ENCODE measurements at places on chromosomes 5 and 9. TPM values are rescaled to one million over a fixed set of nuclear protein-coding genes. Genes with fewer than 3 reads are reported as not detected.

GRCh38 chr9:87140605-87141109 is 193.4 kb upstream of the GAS1 start:
- no peaks in the 10 kb centered on the region for H3K4me1 ChIP-seq
- H3K4me3 ChIP-seq = no peak overlapping the region
- no peak for DNase-seq
- H3K36me3 ChIP-seq = no peaks in the 10 kb centered on the region
- H3K27ac ChIP-seq = no peak overlapping the region

DNA sequence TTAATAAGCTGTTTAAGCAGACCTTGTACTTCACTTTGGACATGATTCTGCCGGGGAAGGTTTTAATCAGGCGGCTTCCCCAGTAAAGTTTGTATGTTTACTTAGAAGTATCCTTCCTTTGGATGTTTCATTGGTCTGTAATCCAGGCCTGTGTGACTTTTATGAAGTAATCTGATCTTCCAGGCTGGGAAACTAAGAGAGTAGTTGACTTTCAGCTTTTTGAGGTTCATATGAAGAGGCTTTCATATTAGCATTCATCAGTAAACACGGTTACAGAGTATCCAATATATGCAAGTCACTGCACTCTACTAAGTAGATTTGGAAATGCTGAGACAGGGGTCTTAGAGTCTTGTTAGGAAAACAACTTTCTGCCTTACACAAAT is 1.1 kb downstream of the DNAJC21 start:
- no peak for DNase-seq
- peak overlapping the region; percentile 83 for H3K4me3 ChIP-seq
- peaks cover 7% of the 10 kb centered on the region for H3K36me3 ChIP-seq
- H3K27me3 ChIP-seq = no peaks in the 10 kb centered on the region
- H3K27ac ChIP-seq = peak overlapping the region; percentile 86
- no peaks in the 10 kb centered on the region for H3K4me1 ChIP-seq

GRCh38 chr9:93218161-93218560 is 34.2 kb downstream of the WNK2 start:
- no peaks in the 10 kb centered on the region for H3K4me1 ChIP-seq
- no peak overlapping the region for H3K4me3 ChIP-seq
- H3K36me3 ChIP-seq = no peaks in the 10 kb centered on the region
- no peaks in the 10 kb centered on the region for H3K27me3 ChIP-seq

DNA sequence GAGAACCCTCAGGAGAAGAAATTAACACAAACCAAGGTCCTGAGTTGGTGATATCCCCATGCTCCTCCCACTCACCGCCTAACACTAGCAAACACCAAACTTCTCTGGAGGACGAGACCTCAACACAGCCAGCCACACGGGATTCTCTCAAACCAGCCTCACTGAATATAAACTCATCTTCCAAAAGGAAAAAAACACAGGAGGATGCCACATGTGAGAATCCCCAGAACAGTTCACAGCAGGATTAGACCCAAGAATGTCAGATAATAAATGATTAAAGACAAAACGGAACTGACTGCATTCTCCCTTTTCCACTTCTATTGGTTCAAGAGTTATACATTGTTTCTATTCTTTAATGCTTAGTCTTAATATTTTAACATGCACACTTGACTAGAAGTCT is 89.2 kb downstream of the LPAR1 start:
- no peaks in the 10 kb centered on the region for H3K36me3 ChIP-seq
- H3K27me3 ChIP-seq = no peaks in the 10 kb centered on the region
- no peak for DNase-seq
- H3K27ac ChIP-seq = no peak overlapping the region
- H3K4me1 ChIP-seq = peaks cover 8% of the 10 kb centered on the region

DNA sequence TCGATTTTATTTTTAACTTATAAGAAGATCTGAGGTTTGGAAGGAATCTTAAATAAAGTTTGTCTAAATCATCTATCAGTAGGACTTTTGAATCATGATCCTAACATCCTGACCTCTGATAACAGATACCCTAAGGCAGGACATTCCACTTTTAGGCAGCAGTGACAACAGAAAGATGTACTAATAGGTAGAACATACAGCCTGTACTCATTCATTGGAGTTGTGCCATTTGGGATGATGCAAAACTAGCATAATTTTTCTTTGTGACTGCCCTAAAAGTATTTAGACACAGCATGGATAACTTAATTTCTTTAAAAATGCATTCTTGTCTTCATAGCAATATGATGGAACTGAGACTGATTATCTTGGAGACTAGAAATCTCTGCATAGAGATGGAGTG is 39.7 kb downstream of the CDC42SE2 start:
- no peak overlapping the region for H3K27ac ChIP-seq
- no peaks in the 10 kb centered on the region for H3K4me1 ChIP-seq
- no peak for DNase-seq
- H3K27me3 ChIP-seq = no peaks in the 10 kb centered on the region
- no peak overlapping the region for H3K4me3 ChIP-seq

DNA sequence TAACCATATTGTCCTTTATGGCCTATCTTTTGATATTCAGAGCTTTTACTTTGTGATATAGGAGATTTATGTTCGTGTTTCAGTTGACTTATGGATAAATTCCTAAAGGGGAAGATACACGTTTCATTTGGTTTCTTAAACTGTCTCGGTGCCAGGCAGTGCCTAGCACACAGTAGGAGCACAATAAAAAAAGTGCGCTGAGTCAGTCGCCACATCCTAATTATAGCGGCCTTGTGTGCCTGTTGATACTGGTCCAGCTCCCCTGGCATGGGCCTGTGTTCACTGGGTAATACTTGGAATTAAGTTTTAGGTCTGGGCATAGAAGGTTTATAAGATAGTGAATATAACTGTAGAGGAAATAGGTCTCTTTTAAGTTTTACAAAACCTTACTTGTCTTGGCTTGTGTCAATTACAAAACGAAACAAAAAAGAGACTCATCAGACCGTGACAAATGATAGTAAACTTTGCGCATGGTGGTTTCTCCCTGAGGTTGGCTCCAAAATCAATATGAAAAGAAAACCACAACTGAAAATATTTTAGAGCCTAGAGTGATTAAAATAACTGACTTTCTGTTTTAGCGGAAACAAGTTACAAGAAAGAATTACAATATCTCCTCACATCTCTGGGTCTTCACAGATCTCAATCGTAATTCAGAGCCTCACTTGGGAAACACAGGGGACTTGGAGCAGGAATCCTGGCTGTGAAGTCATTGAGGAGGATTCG is 84.8 kb downstream of the MVB12B start:
- no peak overlapping the region for H3K27ac ChIP-seq
- peaks cover 12% of the 10 kb centered on the region for H3K4me1 ChIP-seq
- H3K36me3 ChIP-seq = no peaks in the 10 kb centered on the region

DNA sequence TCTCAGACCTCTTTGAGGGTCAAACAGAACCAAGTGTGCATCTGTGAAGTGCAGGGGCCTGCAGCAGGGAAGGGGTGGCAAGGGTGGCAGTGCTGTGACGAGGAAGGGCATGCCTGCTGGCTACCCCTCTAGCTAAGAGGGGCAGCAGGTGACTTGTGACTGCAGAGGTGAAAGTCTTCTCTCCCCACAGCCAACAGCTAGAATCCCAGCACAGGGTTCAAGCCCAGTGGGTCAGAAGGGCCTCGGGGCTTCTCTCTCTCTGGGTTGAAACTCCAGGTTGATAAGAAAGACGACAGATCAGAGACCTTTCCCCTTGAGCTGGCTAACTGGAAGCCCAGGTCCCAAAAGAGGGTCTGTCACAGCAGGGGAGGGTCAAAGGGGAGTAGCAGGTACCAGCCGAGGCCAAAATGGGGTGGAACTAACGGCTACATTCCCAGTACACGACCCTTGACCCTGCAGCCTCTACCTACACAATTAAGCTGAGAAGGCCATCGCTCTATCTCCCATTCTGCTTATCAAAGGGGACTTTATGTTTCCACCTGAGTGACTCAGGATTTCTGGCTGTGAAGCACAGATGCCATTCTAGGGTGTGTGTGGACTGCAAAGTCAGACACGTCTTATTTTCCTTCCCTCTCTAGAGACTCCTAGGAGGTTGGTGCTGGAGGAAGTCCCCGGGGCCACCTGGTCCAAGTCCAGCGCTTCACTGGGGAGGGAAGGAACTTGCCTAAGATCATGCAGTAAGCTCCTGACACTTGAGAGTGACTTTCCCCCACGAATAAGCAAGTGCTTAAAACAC is 14.6 kb downstream of the ANKS6 start:
- H3K4me1 ChIP-seq = no peaks in the 10 kb centered on the region
- H3K27me3 ChIP-seq = no peaks in the 10 kb centered on the region
- no peak for DNase-seq
- H3K27ac ChIP-seq = no peak overlapping the region
- no peak overlapping the region for H3K4me3 ChIP-seq
- no peaks in the 10 kb centered on the region for H3K36me3 ChIP-seq

The PROB1 gene
- polyA plus RNA-seq = 4.8 TPM

All from GM12878 (cell line).